ENCODE measurements at places on chromosomes 4 and X.

GRCh38 chr4:169802873-169803272 lies 45.1 kb upstream of the HPF1 start:
- H3K4me3 ChIP-seq = no peak overlapping the region
- no peak for DNase-seq
- no peaks in the 10 kb centered on the region for H3K4me1 ChIP-seq
- no peaks in the 10 kb centered on the region for H3K36me3 ChIP-seq
- no peak overlapping the region for H3K27ac ChIP-seq
- H3K27me3 ChIP-seq = no peaks in the 10 kb centered on the region

DNA sequence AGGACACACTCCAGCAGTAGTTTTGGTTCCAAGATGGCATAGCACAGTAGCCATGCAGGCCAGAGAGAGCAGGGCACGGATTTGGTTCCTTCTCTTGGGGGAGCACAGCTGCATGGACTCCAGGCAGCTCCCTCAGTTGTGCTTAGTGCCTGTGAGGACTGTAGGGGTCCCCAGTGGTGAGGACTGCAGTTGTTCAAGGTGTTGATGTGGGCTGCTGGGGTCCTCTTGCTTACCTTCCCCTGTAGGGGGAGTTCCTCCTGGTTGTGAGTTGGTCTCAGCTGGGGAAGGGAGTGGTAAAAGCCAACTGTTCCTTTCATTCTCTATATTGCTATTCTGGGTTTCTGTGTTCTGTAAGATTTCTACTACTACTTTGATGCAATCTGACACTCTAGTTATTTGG lies 606.5 kb downstream of the MAGEB5 start:
- no peak overlapping the region for H3K27ac ChIP-seq
- no peaks in the 10 kb centered on the region for H3K4me1 ChIP-seq

DNA sequence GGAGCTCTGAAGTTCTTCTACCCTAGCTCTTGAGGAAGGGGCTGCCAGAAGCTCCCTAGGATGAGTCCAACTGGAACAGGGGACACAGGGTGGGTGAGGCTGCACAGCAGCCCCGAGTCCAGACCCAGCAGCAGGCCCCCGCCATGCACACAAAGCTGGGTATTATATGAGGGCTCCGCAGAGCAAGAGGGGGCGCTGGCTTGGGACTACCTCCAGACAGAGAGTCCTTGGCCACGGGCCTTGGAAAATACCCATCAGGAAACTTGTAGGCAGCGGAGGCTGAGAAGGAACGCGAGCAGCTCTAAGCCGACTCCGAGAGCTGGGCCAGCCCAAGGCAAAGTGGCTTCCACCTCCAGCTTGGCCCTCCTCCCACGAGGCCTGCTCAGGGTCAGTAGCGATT lies 8.1 kb downstream of the HCFC1 start:
- H3K27ac ChIP-seq = no peak overlapping the region
- no peak for DNase-seq
- H3K4me3 ChIP-seq = no peak overlapping the region
- peaks cover 17% of the 10 kb centered on the region for H3K36me3 ChIP-seq
- peaks cover 25% of the 10 kb centered on the region for H3K4me1 ChIP-seq
- H3K27me3 ChIP-seq = no peaks in the 10 kb centered on the region

- H3K36me3 ChIP-seq = peaks cover 23% of the 10 kb centered on the region
- no peak for DNase-seq
- peaks cover 22% of the 10 kb centered on the region for H3K4me1 ChIP-seq
- no peak overlapping the region for H3K27ac ChIP-seq
- H3K4me3 ChIP-seq = no peak overlapping the region
Measured at GRCh38 chr4:53498706-53499105, 92.6 kb downstream of the LNX1 start.

- peaks cover 8% of the 10 kb centered on the region for H3K27me3 ChIP-seq
- H3K4me3 ChIP-seq = peak within 1 kb of the TSS; percentile 90
- H3K27ac ChIP-seq = peak within 1 kb of the TSS; percentile 92
- DNase-seq = no peak
Measured at GRCh38 chrX:103585411-103586313, at the start of gene TCEAL4. TCEAL4 (plus strand) TSS chrX:103585515; CDS start chrX:103586676, 1,161 bp downstream.

DNA sequence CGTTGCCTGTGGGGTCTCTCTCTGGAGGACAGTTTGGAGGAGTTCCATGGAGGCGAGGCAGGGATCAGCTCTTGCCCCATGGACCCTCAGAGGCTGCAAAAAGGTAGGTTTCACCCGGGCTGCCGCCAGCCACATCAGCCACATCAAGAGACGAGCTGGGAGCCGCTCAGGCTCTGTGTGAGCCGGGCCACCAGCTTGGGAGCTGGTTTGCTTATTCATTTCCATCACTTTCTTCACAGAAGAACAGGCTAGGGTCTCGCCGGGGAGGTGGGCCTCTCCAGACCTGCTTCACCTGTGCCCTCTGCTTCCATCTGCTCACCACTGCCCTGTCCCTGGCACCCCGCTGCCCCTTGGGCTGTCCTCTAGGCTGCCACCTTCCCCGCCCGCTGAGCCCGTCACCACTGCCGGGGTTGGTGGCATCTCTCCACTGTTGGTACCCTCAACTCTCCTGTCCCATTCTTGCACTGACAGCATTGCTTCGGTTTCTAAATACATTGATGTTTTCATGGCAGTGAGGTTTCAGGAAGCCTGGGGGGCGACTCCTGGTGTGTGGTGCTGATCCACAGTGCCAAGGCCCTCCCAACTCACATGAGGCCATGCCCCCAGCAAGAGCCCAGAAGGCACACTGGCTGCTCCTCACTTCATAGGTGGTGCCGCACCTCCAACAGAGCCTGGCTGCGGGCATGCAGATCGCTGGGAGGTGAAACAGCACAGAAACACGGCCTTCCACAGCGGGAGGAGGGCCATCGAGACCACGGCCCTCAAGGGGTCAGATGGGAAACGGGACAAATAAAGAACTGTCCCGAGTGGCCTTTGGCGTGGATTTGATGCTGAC lies 4.5 kb upstream of the TREX2 start:
- H3K27ac ChIP-seq = no peak overlapping the region
- no peaks in the 10 kb centered on the region for H3K4me1 ChIP-seq
- peaks cover 6% of the 10 kb centered on the region for H3K36me3 ChIP-seq
- no peak for DNase-seq
- H3K27me3 ChIP-seq = no peaks in the 10 kb centered on the region
- no peak overlapping the region for H3K4me3 ChIP-seq

DNA sequence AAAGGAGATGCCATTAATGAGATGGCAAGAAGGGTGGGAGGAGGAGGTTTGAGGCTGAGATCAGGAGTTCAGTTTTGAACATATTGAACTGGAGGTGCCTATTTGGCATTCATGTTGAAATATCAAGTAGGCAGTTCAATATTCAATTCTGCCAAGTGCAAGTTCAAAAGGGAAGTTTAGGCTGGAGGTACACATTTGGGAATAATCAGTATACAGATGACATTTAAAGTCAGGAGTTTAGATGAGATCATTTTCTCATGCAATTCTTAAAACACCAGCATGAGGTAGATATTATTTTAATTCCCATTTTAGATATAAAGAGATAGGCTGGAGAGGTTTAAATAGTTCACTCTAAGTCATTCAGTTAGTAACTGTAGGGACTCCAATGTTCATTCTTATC lies 26.1 kb downstream of the COQ2 start:
- no peak for DNase-seq
- no peaks in the 10 kb centered on the region for H3K27me3 ChIP-seq
- no peaks in the 10 kb centered on the region for H3K36me3 ChIP-seq
- no peak overlapping the region for H3K4me3 ChIP-seq
- no peak overlapping the region for H3K27ac ChIP-seq
- peaks cover 9% of the 10 kb centered on the region for H3K4me1 ChIP-seq
